ENCODE measurements at places on chromosomes 2 and 18. TPM values are rescaled to one million over a fixed set of nuclear protein-coding genes. Genes with fewer than 3 reads are reported as not detected.

Gene UNC80
- not detected for total RNA-seq

Gene SLC19A3
- total RNA-seq = 9.3 TPM

Gene MATN3
- total RNA-seq = 4.3 TPM

Gene DNER
- total RNA-seq = 1.7 TPM

Gene NT5DC4
- not detected for total RNA-seq

Gene MRPL53
- 17.6 TPM for total RNA-seq

Gene EMILIN2
- total RNA-seq = 6.4 TPM

Gene ALLC
- total RNA-seq = not detected

Gene HOXD13
- total RNA-seq = 0.13 TPM
